KG1 (cell line): ENCODE measurements at places on chromosomes 7 and 10.

DNA sequence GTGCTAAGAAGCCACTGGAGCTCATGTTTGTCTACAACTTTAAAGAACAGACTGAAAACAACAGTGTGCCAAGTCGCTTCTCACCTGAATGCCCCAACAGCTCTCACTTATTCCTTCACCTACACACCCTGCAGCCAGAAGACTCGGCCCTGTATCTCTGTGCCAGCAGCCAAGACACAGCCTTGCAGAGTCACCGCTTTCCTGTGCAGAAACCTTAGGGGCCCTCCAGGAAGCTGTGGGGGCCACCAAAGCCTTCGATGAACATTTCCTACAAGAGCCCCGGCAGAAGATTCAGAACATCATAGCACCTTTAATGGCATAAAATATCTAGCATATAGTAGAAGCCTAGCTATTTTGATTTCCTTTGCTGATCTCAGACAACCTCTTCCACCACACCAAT, 88.0 kb upstream of the PRSS58 start:
- no peak for DNase-seq

DNA sequence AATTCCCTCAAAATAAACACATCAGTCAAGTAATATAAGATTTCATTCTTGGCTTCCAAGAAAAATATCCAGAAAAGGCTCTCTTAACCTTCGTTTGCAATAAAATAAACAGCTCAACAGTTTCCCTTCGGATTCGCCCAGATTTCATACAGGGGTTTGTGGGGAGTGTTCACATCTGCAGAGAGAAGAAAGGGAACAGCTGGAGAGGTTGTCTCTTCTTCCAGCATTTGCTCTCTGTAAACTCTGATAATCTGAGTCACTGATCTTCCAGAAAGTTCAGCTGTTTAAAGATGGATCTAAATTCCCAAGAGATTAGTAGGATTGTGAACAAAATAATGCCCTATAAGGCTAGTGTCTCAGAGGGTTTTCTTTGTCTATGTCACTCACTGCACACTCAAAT, 277.9 kb downstream of the HPSE2 start:
- no peak for DNase-seq

DNA sequence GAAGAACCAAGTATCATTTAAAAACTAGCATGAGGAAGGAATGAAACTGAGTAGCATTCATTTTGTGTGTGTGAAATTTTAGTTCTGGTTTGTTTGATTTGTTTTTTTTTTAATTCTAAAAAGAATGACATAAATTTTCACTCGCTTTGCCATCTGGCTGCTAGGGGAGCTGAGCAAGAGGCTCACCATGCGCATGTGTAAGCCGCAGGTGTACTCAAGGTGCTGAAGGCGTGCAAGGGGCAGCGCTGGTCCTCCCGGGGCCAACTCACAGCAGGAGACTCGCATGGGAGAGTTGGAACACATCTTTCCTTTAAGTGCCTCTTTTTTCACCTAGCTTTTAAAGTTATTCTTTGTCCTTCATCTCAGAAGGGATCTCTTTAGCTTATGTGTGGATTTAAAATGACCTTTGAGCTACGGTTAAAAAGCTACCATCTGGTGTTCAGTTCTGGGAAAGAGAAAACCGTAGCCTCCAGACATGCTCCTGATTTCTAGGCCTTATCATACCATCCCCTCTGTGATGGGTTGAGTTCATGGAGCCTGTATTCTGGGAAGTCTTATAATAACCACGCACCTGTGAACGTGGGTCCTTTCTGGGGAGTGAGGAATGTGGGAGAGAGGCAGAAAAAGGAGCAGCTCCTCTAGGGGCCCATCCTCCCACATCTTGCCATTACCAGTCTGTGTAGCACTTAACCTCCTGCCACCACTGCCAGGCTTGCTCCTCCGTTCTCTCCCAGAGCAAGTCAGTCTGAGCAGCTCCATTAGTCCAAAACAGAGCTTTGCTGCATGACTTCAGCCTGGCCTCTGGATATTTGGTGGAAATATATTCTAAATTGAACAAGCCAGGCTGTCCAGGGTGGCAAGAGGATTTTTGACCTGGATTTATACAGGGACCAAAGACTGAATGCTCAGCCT, 61.9 kb downstream of the KLHDC10 start:
- DNase-seq, result no peak

DNA sequence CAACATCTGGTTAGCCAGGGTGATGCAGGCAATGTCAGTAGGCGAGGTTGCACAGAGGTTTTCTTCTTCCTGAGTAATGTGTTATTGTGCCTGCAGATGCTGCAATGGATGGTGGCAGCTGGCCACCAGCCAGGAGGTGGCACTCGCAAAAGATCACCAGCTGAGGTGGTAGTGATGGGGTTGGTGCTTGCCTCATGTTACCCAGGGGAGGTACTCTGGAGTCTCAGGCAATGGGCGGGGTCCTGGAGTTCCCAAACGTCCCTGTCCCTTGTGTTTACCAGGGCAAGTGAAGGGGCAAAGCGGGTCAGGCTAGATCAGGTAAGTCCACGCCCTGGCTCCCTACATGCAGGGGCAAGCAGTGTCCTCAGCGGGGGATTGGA, 21.1 kb downstream of the CLRN3 start:
- no peak for DNase-seq

DNA sequence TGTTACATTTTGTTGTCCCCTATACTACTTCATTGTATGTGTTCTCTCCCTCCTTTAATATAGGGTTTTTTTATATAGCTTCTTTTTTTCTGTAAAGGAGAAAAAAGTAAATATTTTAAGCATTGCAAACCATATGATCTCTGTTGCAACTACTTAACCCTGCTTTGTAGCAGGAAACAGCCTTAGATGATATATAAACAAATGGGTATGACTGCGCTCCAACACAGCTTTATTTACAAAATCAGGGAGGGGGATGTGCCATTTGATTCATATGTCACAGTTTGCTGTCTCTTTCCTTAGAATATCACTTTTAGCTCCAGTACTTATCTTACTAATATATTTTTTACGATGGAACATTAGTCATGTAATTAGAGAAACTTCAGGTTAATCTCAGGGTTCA, 155.2 kb upstream of the GNAI1 start:
- no peak for DNase-seq

DNA sequence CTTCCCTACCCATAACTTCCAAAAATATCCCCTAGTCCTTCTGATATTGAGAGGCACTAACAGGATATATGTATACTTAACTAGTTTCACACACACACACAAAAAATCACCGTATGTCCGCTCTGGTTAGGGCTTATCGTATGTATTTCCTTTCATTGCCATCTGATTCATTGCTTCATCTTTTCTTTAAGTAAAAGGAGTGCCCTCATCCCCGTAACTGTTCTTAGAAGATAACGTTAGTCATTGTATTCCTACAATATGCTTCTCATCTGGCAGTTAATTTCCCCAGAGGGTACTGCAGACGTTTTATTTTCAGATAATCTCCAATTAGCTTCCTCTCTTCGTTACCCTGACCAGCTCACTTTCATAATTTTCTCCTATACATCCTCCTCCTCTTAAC, 37.3 kb downstream of the NRCAM start:
- DNase-seq, result no peak

GRCh38 chr10:66202101-66202500, 723.7 kb upstream of the LRRTM3 start:
- no peak for DNase-seq

DNA sequence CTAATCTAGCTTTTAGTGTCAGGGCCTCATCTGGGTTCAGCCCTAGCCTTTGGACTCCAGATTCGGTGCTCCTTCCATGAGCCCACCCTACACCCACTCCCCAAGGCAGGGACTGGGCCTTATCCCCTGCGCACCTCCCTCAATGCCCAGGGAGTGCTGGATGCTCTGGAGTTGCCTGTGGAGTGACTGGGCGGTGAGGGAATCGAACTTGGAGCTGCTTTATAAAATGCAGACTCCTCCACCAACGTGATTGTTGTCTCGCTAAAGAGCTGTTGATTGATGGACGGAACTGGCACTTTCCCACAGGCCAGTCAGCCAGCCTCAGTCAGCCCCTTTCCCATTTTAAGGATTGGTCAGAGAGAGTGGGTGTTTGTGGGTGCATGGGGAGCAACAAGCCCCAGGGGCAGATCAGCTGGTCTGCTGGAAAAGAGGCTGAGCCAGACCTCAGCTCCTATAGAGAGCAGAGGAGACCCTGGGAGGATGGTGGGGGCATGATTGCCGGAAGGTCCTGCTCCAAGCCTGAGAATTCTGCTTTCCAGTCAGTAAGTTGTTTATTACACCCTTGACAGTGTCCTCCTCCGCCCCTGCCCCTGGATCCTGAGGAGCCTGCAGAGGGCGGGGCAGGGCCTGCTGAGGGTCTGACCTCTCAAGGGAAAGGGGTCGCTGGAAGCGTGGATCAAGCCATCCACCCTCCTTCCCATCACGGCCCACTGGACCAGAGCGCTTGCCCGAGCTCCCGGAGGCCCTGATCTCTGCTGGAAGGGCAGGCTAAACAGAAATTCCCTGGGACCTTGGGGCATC, 16.7 kb downstream of the UNC5B start:
- DNase-seq, result no peak

DNA sequence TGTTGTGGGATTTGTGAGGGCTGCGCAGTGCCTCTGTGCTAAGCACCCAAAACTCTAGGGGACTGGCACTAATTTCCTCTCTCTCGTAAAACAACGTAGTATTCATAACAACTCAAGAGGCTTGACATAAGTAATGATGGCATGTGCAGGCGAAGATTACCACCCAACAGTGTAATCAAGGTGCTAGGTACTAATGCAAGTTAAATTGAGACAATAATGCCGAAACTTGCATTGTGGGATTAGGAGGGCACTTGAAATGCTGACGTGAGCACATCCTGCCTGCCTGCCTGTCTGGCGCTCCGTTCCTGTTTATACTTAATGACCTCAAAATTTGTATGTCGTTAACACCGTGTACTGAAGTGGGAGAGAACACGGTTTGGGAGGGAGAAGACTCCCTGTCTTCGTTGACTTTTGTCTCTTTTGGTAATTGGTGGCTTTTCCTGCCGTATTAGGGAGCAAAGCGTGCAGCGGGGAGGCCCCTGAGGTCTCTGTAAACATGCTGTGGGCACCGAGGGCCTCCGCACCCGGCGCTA, 139.0 kb downstream of the MGMT start:
- DNase-seq, result no peak

GRCh38 chr7:116583653-116584052, 58.8 kb downstream of the CAV1 start:
- DNase-seq, result no peak

- no peak for DNase-seq
These were observed 131.8 kb downstream of the TES start for GRCh38 chr7:116342125-116342524.
